Naive B cell (primary cell): ENCODE measurements at places on chromosomes 2 and 18.
A peak's percentile ranks its signal among the peaks of the same experiment; 100 is the strongest.

GRCh38 chr2:27208486-27209050 lies 3.3 kb upstream of the ATRAID start:
- peak overlapping the region; percentile 42 for H3K4me3 ChIP-seq
- no peak overlapping the region for H3K27ac ChIP-seq
- DNase-seq: no peak
- peaks cover 32% of the 10 kb centered on the region for H3K4me1 ChIP-seq
- H3K27me3 ChIP-seq: no peaks in the 10 kb centered on the region

GRCh38 chr2:184215745-184216144 lies 382.6 kb upstream of the ZNF804A start:
- no peaks in the 10 kb centered on the region for H3K36me3 ChIP-seq
- H3K4me1 ChIP-seq: no peaks in the 10 kb centered on the region
- H3K27ac ChIP-seq: no peak overlapping the region
- no peak overlapping the region for H3K4me3 ChIP-seq
- no peaks in the 10 kb centered on the region for H3K27me3 ChIP-seq

- H3K27me3 ChIP-seq: peaks cover 49% of the 10 kb centered on the region
- H3K36me3 ChIP-seq: no peaks in the 10 kb centered on the region
- no peak overlapping the region for H3K4me3 ChIP-seq
- H3K4me1 ChIP-seq: peaks cover 9% of the 10 kb centered on the region
These were observed 59.3 kb downstream of the CD8B2 start for GRCh38 chr2:106546391-106546990.

DNA sequence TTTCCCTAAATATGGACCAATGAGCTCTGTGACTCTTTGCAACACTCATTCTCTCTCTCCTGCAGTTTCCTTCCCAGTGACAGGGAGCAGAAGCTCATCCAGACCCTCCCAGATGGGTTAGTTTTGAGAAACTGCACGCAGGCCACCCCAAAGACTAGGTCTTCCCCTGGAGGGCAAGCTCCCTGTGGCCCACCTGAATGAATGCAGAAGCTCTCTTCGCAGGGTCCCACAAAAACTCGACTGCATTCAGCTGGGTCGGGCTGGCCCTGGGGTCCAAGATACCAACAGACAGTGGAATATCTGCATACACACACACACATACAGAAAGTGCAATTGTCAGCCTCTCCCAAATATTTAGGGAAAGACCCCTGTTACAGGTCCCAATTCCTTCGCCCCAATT lies 37.0 kb downstream of the TFCP2L1 start:
- H3K4me1 ChIP-seq: no peaks in the 10 kb centered on the region
- DNase-seq: no peak
- H3K36me3 ChIP-seq: no peaks in the 10 kb centered on the region
- H3K27ac ChIP-seq: no peak overlapping the region
- H3K27me3 ChIP-seq: peaks cover 9% of the 10 kb centered on the region

DNA sequence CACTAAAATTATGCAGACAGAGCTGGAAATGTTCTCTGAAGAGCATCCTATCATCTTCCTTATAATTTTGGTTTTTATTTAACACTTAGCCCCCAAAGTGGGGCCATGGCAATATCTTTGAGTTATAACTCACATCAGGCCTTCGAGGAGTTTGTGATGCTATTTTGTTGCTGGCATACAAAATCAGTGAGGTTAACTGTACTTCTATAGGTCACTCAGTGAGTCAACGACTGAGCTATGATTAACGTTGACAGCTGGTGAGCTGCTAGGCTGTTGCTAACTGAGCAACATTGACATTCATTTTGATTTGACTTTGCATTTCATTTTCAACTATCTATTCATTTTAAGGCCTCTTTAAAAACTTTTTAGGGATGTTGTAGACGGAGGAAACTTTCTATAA lies 50.0 kb downstream of the GPD2 start:
- peaks cover 7% of the 10 kb centered on the region for H3K4me1 ChIP-seq
- H3K36me3 ChIP-seq: peaks cover 6% of the 10 kb centered on the region
- H3K27me3 ChIP-seq: no peaks in the 10 kb centered on the region
- no peak overlapping the region for H3K4me3 ChIP-seq
- H3K27ac ChIP-seq: no peak overlapping the region

- H3K4me1 ChIP-seq: no peaks in the 10 kb centered on the region
- no peaks in the 10 kb centered on the region for H3K36me3 ChIP-seq
- H3K27ac ChIP-seq: no peak overlapping the region
- no peak for DNase-seq
These were observed 447.5 kb upstream of the FSIP2 start for GRCh38 chr2:185291035-185291647.

DNA sequence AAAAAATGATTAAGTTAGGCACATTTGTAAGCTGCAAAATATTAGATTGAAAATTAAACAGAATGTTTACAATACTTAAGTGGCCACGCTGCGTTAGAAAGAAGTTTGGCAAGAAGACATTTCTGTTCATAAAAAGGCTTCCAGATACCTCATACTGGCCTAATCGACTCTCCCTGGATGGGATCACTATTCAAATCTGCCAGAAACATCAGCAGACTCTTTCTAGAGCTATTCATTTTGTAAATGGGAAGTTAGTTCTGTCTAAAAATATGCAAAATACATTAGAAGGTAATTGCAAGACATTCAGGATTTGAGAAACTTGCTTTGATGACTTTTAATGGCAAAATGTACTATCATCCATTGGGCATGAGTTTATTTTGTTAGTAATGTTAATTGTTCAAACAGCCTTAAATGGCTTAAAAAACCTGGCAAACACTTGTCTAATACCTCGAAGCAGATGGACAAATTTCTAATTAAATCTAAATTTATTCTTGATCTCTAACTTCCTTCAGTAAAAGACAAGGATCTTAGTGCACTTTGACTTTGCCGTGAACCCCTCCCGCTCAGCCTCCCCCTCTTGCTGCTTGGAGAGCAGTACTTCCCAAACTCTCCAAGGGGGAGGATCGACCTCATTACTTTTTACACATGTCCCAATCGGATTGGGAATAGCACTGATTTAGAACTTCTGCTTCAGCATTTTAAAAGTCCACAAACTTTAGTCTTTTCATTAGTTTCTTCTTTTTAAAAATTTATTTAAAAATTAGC lies 103.5 kb downstream of the SMIM21 start:
- peaks cover 8% of the 10 kb centered on the region for H3K36me3 ChIP-seq
- no peak for DNase-seq
- H3K4me1 ChIP-seq: no peaks in the 10 kb centered on the region
- no peak overlapping the region for H3K4me3 ChIP-seq

- H3K27ac ChIP-seq: no peak overlapping the region
- no peaks in the 10 kb centered on the region for H3K36me3 ChIP-seq
- DNase-seq: no peak
- H3K4me3 ChIP-seq: no peak overlapping the region
These were observed 226.2 kb downstream of the ASXL3 start for GRCh38 chr18:33804258-33804657.

- H3K4me1 ChIP-seq: peaks cover 26% of the 10 kb centered on the region
- H3K27me3 ChIP-seq: no peaks in the 10 kb centered on the region
- H3K4me3 ChIP-seq: no peak overlapping the region
- no peak for DNase-seq
- peaks cover 16% of the 10 kb centered on the region for H3K36me3 ChIP-seq
- no peak overlapping the region for H3K27ac ChIP-seq
These were observed 78.3 kb downstream of the HDAC4 start for GRCh38 chr2:239322416-239323086.

- H3K4me1 ChIP-seq: peaks cover 29% of the 10 kb centered on the region
- peak overlapping the region; percentile 88 for H3K27ac ChIP-seq
- H3K27me3 ChIP-seq: peaks cover 21% of the 10 kb centered on the region
- peaks cover 7% of the 10 kb centered on the region for H3K36me3 ChIP-seq
These were observed 682 bp upstream of the SCLY start for GRCh38 chr2:238060096-238060541.

DNA sequence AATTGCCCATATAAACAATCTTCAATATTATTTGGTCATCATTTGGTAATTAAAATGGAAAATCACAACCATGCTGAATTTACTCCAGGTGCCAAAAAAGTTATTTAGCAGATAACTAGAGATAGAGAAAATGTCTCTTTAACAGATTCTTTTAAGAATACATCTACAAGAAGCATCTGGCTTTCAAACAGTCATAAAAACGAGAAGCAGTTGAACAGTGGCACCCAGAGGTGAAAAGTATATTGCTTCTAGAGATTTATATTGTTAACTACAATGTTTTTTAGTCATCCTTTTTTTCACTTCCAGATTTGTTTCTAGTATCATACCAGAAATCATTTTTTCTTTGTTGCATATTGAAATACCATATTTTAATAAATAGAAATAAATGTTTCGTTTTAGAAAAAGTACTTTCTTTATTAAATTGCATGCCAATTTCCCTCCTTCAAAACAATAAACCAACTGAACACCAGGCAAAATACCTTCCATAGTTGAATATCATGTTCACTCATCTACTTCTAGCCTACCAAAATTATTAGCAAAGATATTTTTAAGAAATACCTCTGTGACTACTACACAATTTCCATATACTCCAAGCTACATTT lies 65.4 kb upstream of the HNRNPA3 start:
- no peaks in the 10 kb centered on the region for H3K36me3 ChIP-seq
- H3K27ac ChIP-seq: no peak overlapping the region
- peak overlapping the region; percentile 57 for H3K4me3 ChIP-seq
- H3K4me1 ChIP-seq: peaks cover 16% of the 10 kb centered on the region
- peaks cover 28% of the 10 kb centered on the region for H3K27me3 ChIP-seq

DNA sequence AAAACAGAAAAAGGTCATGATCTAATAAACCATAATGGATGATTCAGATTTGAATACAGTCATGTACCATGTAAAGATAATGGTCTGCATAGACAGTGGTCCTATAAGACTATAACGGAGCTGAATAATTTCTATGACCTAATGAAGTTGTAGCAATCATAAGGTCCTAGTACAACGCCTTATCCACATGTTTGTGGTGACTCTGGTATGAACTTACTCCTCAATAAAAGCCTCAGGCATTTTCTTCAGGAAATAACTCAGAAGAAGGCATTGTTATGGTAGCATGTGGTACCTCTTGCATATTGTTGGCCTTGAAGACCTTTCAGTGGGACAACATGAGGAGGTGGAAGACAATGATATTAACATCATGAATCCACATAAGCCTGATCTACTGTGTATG lies 883.3 kb downstream of the CNTNAP5 start:
- H3K27me3 ChIP-seq: no peaks in the 10 kb centered on the region
- DNase-seq: no peak
- H3K27ac ChIP-seq: no peak overlapping the region
- H3K36me3 ChIP-seq: no peaks in the 10 kb centered on the region
- H3K4me3 ChIP-seq: no peak overlapping the region
- no peaks in the 10 kb centered on the region for H3K4me1 ChIP-seq

DNA sequence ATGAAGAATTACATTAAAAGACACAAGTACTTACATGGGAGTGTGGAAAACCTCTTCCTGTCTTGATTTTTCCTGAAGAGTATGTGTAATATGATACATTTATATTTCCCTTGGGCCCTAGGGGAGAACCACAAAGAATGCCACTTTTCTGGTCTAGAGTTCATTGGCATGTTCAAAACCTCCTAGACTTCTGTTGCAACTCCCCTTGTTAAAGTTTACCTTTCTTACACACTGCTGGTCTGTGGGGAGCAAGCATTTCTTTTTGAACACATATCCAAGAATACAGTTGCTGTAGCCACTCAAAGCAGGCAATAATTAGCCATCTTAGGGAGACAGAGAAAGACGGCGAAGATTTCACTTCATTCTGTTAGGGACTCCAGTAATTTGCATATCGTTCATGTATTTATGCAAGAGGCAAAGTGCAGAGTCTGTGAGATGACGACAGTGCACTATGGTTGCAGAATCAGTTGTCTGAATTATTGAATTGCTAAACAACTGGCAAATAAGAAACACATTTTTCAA lies 103.5 kb downstream of the NOL4 start:
- DNase-seq: no peak
- no peak overlapping the region for H3K4me3 ChIP-seq
- H3K36me3 ChIP-seq: no peaks in the 10 kb centered on the region

GRCh38 chr2:200735061-200735460 lies 76.6 kb upstream of the BZW1 start:
- no peak for DNase-seq
- no peak overlapping the region for H3K4me3 ChIP-seq
- H3K4me1 ChIP-seq: no peaks in the 10 kb centered on the region
- H3K27ac ChIP-seq: no peak overlapping the region
- no peaks in the 10 kb centered on the region for H3K36me3 ChIP-seq
- H3K27me3 ChIP-seq: no peaks in the 10 kb centered on the region

- no peaks in the 10 kb centered on the region for H3K27me3 ChIP-seq
- peaks cover 47% of the 10 kb centered on the region for H3K36me3 ChIP-seq
- peaks cover 12% of the 10 kb centered on the region for H3K4me1 ChIP-seq
- DNase-seq: no peak
These were observed 81.3 kb downstream of the ANKRD12 start for GRCh38 chr18:9217743-9218451.

GRCh38 chr2:120867290-120868241 lies 131.9 kb downstream of the GLI2 start:
- no peak for DNase-seq
- no peaks in the 10 kb centered on the region for H3K4me1 ChIP-seq
- H3K27ac ChIP-seq: no peak overlapping the region

DNA sequence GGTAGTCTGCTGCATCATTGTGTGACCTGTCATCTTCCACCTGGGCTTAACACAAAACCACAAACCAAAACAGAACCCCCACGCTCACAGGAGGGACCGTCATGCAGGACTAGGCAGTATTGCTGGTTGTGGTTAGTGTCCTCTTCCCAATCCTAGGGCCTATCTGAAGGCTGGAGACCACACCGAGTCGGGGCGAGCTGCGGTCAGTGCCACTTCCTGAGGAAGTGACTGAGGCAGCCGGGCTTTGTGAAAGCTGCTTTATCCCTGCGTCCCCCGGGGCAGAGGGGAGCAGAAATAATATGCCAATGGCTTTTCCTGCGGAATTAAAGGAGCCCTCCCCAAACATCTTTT lies 22.9 kb downstream of the ZNF532 start:
- peak overlapping the region; percentile 75 for H3K4me3 ChIP-seq
- peaks cover 23% of the 10 kb centered on the region for H3K4me1 ChIP-seq
- H3K27me3 ChIP-seq: no peaks in the 10 kb centered on the region
- no peaks in the 10 kb centered on the region for H3K36me3 ChIP-seq

DNA sequence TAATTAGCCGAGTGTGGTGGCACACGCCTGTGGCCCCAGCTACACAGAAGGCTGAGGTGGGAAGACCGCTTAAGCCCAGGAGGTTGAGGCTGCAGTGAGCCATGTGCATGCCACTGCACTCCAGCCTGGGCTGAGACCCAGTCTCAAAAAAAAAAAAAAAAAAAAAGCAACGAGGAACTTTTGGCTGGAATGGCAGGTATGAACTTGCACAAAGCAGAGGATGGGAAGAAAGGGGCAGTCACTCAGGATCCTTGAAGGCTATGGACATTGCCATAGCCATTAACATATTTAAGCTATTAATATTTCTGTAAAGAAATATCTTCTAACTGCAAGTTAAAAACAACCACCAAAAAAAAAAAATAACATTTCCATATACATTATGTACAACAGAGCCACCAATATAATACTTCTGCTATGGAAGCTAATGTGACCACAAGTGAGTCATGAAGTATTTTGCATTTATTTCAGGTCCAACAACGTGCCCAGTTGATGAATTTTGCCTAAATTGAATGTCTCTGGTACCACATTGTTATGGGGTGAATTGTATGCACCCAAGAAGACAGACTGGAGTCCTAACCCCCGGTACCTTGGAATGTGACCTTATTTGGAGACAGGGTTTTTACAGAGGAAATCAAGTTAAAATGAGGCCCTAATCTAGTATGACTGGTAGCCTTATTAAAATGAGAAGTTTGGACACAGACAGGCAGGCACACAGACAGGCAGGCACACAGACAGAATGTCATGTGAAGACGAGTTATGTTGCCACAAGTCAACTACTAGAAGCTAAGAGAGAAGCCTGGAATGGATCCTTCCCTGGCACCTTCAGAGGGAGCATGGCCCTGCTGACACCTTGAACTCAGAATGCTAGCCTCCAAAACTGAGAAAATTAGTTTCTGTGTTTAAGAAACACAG lies 102.8 kb downstream of the RBMS1 start:
- peaks cover 82% of the 10 kb centered on the region for H3K4me1 ChIP-seq
- DNase-seq: no peak
- no peak overlapping the region for H3K4me3 ChIP-seq
- no peaks in the 10 kb centered on the region for H3K27me3 ChIP-seq
- H3K27ac ChIP-seq: no peak overlapping the region
